ENCODE measurements at places on chromosomes 1 and 21.

- peak; percentile 44 for DNase-seq
These were observed 54.6 kb downstream of the S100B start for GRCh38 chr21:46550116-46550941.

GRCh38 chr1:212077028-212077427 lies 41.5 kb downstream of the DTL start:
- DNase-seq, result no peak

DNA sequence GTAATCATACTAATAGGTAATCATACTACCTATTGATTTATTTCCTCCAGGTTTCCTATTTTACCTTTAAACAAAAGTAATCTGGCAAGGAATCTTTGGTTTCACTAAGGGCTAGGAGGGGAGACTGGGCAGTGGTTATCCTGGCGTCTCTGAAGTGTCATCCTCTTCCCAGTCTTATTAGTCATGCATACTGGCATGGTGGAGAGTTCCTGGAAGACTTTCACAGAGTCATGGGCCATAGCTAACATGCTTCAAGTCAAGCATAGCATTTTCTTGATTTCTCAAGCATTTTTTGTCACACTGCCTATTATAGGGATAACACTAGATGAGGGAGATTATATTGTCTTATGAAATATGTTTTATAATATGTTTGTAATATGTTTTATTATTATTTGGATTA lies 64.0 kb upstream of the ASB17 start:
- DNase-seq, result no peak

DNA sequence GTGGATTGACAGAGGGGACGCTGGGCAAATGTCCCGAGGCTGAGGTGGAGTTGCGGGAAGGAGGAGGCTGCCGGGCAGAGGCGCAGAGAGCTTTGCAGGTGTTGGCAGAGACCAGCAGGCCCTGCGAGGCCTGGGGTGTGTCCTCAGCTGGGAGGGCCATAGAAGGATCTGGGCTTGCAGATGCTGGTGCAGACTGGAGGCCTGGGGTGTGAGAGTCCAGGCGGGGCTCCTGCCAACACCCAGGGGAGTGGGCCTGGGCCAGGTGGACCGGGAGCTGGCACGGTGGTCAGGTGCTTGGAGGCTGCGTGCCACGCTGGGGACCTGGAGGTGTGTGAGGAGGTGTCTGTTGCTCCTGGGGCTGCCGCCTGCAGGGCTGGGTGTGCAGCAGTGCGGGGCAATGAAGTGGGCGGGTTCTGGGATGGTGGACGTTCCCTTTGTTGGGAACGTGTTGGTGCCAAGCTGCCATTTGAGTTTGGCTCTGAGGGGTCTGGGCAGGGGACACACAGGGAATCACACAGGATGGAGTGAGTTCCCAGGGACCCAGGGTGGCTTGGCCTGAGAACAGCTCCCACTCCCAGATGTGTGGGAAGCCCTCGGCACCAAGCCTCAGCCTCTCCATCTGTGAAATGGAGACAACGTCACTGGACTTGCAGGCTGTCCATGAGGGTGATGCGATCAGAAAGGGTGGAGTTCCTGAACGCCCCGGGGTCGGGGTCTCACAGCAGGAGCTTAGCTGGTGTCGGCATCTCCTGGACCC lies 39.9 kb upstream of the POFUT2 start:
- no peak for DNase-seq

GRCh38 chr1:70358921-70359564 lies 4.5 kb upstream of the ANKRD13C start:
- no peak for DNase-seq

- DNase-seq, result no peak
These were observed 97.6 kb downstream of the PPIAL4G start for GRCh38 chr1:148385371-148386030.

GRCh38 chr1:156122519-156123355 lies 8.2 kb downstream of the LMNA start:
- DNase-seq, result no peak

- no peak for DNase-seq
These were observed 244.5 kb downstream of the GPR52 start for GRCh38 chr1:174692313-174692712.

- no peak for DNase-seq
These were observed 28.1 kb upstream of the PLXNA2 start for GRCh38 chr1:208272311-208272710.

DNA sequence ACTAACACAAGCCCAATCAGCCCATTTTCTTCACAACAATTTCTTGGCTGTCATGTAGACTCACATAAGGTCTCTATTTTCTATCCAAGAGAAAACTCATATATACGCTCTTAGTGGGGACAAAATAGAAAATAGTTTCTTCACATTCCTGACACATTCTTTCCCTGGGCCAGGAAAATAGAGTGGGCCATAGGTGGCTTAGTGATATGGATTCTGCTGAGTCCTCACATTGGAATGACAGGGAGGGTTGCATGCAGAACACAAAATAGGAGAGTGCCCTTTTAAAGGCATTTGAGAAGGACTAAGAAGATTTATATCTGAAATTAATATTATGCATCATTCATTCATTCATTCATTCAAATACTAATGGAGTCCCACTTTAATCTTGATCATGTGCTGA lies 207.7 kb downstream of the LYPLAL1 start:
- no peak for DNase-seq

DNA sequence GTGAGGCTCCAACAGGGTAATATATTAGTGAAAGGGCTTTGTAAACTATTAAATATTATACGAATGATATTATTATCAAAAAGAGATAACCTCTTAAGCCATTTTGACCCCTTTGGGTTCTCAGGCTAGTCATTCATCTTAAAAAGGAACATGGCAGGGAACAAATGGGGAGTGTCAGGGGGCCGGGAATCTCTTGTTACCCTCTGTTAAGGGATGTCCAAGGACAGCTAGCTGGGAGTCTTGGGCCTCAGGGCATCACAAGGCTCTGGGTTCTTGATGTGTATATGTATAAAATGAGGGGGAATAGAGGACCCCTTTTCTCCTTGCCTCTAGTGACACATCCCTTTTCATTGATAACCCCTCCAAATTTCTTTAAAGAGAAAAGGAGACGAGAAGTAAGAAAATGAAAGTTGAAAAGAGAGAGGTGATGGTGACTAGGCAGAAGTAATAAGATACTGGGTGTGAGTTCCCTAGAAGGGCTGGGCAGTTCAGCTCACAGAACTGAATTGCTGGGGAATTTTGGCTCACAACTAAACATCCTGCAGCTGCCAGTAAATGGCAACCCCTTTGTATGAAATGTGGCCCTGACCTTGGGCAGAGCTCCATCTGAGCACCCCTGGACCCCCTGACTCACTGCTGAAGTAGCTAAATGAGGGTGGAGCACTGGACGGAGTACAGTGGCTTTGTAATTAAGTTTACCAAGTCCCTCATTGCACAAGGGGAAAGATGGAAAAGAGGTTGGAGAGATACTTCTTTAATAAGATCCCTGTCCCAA lies 20.0 kb upstream of the ZNF326 start:
- no peak for DNase-seq

DNA sequence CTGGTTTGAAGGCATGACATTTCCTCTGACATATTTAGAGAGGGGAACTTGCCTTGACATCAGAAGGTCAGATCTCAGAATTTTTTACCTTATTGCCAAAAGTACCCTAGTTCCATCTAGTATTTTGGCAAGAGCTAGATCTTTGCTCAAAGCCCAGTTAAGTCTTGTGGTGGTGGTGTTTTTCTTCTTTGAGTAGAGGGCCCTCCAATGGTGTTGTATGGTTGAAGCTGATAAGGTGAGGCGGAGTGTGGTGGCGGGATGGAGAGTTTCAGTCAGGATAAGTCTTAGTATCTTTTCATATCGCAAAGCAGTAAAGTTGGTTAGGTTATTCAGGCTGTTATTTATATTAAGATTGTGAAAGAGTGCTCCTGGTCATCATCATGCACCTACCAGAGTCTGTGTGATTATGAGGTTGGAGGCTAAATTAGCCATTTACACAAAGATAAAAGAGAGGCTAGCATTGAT lies 20.1 kb upstream of the MACF1 start:
- DNase-seq, result no peak

DNA sequence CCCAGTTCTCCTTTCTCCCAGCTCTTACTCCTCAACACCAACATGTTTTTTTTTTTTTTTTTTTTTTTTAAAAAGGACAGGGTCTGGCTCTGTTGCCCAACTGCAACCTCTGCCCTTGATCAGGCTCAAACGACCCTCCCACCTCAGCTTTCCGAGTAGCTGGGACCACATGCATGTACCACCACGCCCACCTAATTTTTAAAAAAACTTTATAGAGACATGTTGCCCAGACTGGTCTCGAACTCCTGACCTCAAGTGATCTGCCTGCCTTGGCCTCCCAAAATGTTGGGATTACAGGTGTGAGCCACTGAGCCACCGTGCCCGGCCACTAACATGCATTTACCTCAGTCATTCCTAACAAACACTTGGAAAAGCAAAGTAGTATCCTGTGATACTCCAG lies 31.1 kb upstream of the FOXE3 start:
- no peak for DNase-seq

DNA sequence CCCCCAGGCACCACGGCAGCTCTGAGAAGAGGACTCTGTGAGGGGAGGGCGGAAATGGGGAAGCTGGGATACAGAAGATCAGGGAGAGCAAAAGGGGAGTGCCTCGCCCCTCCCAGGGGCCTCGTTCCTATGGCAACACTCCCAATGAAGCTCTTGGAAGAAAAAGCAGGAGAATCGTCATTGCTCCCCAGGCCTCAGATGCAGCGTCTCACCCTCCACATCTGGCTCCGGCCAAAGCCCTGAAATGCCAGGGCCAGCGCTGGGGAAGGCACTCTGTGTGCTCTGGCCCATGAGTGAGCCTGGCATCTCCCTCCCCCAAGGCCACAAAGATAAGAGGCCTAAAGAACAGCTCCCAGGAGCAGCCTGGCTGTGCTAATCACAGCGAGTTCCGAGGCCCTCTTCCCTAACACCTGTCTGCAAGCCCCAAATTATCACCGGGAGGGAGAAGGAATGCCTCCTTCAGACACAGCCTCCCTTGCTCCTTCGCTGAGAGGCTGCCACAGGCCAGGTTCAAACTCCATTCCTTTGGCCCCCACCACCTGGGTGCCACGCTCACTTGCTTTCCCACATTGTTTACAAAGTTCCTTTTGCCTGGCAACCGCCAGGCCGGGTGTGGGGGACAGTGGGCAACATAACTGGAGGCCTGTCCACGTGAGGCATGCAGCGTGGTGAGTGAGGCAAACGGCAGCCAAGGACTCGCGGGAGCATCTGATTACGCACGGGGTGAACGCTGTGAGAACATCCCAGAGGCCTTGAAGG lies 27.8 kb downstream of the ECE1 start:
- DNase-seq, result no peak

DNA sequence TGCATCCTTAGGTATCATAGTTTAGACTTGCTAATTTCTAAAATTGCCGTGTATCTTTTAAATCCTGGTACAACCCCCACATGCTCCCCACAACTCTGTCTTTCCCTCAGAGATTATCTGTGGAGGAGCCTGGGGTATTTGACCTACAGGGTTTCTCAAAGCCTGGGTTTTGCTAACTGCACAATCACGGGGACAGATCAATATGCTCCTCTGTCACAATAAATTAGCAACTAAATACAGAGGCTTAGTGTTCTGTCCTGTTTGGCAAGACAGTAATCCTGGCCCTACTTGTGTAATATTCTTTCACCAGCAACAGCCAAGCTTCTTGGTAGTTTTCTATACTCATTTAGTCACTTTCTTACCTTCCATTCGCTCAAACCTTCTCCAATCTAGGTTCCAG lies 8.5 kb downstream of the ECHDC2 start:
- no peak for DNase-seq

DNA sequence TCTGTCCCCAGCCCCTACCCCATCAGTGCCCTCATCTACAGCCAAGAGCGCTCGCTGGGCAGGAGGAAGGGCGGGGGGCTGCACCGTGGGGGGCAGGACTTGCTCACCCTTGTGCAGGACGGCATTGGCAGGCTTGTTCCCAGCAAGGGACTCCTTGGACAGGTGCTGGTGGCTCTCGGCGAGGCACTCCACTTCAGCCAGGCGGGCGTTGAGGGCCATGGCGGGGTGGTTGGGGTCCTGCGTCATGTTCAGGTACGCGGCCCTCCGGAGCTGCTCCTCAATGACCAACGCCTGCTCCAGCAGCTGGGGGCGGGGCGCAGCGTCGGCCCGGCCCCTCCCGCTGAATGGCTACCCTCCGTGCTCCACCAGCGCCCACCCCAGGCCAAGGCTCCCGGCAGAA lies 64.0 kb downstream of the KCNAB2 start:
- no peak for DNase-seq

- DNase-seq, result no peak
These were observed 102.4 kb upstream of the ST6GALNAC5 start for GRCh38 chr1:76764638-76765454.

GRCh38 chr1:37593726-37594125 lies 2.0 kb downstream of the GNL2 start:
- no peak for DNase-seq

DNA sequence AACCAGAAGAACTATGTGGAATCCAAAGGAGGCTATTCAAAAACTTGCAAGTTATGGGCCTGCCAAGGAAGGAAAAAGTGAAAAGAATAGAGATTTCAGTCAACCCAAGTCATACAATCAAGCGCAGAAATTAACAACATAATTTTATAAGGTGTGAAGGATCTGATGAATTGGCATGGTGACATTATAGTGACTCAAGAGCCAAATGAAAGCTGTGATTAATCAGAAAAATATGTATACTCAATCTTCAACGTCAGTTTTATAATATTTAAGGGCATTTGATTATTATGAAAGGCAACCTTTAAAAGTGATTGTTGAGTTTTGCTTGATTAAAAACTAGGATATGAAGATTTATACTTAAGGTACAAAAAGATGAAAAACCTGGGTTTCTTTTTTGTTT lies 37.8 kb upstream of the THEM4 start:
- DNase-seq, result no peak

- DNase-seq, result no peak
These were observed 384.6 kb downstream of the RRAGC start for GRCh38 chr1:38474738-38475623.

DNA sequence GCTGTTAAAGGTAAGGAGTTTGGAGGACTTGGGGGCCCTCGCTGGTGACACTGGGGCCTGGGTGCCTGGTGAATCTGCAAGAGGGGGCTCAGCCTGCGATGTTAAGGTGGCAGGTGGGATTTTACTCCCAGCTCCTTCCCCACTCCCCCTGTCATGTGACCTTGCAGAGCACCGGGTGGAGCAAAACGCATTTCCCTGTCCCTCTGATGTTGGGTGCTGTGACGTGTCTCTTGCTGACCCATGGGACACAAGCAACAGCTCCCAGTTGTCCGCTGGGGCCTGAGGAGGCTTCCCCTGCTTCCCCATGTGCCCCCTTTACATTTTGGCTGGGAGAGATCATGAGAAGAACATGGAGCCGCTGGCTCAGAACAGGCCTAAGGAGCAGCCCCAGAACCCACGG lies 319.0 kb downstream of the MATN1 start:
- no peak for DNase-seq

All from activated naive CD4-positive, alpha-beta T cell (primary cell).